NCI-H774 (cell line): ENCODE measurements at places on chromosomes 7 and 10.

DNA sequence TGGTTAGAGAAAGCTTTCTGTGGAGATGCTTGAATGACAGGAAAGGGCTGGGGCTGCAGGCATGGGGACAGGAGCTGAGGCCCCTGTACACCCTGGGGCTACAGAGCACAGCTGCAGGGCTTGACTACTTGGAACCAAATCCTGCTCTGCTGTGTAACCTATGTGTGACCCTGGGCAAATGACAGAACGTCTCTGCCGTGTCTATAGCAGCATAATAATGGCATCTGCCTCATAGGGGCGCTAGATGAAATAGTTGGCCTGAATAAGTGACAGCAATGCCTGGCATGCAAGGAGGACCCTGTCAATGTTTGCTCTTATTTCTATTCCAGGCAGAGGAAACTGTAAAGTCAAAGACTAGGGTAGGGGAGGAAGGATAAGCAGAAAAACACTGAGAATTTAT is 254.0 kb downstream of the USP6NL start:
- DNase-seq, result no peak

- DNase-seq, result no peak
Measured at GRCh38 chr10:48904861-48905260, 34.8 kb downstream of the LRRC18 start.

- no peak for DNase-seq
Measured at GRCh38 chr7:70486977-70487376, 645.0 kb upstream of the GALNT17 start.

GRCh38 chr10:662686-663465 is 26.6 kb downstream of the DIP2C start:
- no peak for DNase-seq

- peak; percentile 38 for DNase-seq
Measured at GRCh38 chr7:103573479-103574058, 127.6 kb upstream of the SLC26A5 start.

DNA sequence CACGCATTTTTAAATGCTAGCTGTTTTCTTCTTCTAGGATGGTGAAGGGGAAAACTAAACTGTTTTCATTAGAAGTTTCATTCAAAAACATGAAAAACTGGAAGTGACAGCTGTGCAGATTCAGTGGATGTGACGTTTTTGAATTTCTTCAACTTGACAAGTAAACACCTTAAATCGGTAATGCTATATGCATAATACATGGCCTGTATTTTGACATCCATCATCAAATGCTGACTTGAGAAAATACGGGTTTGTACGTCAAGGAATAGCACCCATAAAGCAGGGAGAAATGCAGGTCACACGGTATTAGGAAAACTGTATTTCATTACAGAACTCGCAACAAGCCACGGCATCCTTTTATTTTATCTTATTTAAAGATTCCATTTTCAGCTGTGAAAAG is 720.5 kb downstream of the KCNMA1 start:
- DNase-seq, result no peak

GRCh38 chr7:26900251-26900650 is 35.9 kb upstream of the SKAP2 start:
- no peak for DNase-seq

DNA sequence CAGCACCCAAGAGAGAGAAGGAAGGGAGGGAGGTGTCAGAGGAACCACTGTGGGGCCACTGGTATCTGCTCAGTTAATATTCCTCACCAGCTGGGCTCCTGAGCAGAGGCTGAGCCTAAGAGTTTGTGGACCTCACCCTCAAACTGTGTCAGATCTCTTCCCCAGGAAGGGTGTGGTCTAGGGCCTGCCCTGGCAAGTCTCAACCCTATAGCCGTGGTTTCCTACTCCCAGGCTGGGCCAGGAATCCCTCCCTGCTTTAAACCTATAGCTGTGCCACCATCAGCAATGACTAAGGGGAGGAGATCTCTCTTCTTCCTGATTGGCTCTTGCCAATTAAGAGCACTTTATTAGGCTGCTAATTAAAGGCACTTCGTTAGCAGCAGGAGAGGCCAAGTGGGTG is 29.9 kb downstream of the POLL start:
- DNase-seq, result no peak

- DNase-seq, result no peak
Measured at GRCh38 chr7:159011722-159012022, 133.0 kb downstream of the VIPR2 start.

GRCh38 chr10:130515670-130516069 is 379.5 kb downstream of the GLRX3 start:
- no peak for DNase-seq

DNA sequence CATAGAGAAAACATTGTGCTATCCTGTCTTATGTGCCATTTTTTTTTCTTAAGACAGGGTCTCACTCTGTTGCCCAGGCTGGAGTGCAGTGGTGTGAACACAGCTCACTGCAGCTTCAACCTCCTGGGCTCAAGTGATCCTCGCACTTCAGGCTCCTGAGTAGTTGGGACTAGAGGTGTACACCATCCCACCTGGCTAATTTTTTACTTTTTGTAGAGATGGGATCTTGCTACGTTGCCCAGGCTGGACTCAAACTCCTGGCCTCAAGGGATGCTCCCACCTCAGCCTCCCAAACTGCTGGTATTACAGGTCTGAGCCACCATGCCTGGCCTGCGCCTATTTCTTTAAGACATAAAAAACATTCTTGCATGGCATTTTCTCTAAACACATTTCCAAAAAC is 20.6 kb downstream of the LYZL1 start:
- no peak for DNase-seq

GRCh38 chr7:101538596-101539459 is 90.3 kb downstream of the MYL10 start:
- peak; percentile 5 for DNase-seq

GRCh38 chr7:94445696-94446194 is 51.0 kb downstream of the COL1A2 start:
- no peak for DNase-seq

DNA sequence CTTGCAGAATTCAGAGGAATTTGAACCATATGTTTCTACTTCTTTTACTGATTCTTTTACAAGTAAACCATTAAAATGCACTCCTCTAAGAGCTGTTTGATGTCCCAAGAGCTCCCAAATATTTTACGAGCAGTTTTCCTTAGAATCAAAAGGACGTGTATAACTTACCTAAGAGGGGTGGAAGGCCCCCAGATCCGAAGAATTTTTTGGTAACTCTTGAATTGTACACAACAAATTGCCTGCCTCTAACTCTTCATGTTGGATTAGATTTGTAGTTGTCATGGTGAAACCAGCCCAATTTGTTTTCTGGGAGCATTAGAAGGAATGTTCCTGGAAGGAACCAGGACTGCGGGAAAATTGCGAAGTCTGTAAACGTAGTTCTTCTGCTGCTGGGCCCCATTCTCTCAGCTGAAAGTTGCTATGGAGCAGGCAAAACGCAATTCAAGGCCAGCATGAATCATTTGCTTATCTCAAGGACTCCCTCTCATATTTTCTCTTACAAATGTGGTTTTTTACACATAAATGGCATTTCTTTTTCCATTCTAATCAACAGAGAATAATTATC is 124.8 kb upstream of the TMEM72 start:
- DNase-seq, result no peak

GRCh38 chr10:4939224-4940072 is 23.8 kb upstream of the AKR1C1 start:
- no peak for DNase-seq

DNA sequence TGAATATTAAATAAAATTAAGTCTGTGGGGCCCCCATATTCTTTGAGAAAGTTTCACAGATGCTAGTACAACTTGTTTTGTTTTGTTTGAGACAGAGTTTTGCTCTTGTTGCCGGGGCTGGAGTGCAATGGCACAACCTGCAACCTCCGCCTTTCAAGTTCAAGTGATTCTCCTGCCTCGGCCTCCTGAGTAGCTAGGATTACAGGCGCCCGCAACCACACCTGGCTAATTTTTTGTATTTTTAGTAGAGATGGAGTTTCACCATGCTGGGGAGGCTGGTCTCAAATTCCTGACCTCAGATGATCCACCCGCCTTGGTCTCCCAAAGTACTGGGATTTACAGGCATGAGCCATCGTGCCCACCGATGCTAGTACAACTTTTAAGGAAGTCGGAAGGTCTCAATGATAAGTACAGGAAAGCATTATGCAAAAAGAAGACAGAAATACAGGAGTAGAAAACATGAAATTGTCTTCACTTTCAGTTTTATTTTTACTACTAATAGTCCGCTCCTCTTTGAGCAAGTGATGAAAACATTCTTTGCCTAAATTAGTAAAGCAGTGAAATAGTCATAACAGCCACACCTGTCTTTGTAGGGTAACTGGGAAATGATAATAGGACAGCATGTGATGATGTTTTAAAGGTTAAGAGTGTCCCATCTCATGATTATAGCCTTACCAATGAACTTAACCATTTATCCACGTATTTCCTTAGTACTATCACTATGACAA is 147.5 kb downstream of the SEMA3D start:
- DNase-seq, result no peak

- no peak for DNase-seq
Measured at GRCh38 chr10:43037942-43038782, 38.7 kb upstream of the RET start.

- no peak for DNase-seq
Measured at GRCh38 chr10:96400465-96400864, 41.7 kb upstream of the OPALIN start.

DNA sequence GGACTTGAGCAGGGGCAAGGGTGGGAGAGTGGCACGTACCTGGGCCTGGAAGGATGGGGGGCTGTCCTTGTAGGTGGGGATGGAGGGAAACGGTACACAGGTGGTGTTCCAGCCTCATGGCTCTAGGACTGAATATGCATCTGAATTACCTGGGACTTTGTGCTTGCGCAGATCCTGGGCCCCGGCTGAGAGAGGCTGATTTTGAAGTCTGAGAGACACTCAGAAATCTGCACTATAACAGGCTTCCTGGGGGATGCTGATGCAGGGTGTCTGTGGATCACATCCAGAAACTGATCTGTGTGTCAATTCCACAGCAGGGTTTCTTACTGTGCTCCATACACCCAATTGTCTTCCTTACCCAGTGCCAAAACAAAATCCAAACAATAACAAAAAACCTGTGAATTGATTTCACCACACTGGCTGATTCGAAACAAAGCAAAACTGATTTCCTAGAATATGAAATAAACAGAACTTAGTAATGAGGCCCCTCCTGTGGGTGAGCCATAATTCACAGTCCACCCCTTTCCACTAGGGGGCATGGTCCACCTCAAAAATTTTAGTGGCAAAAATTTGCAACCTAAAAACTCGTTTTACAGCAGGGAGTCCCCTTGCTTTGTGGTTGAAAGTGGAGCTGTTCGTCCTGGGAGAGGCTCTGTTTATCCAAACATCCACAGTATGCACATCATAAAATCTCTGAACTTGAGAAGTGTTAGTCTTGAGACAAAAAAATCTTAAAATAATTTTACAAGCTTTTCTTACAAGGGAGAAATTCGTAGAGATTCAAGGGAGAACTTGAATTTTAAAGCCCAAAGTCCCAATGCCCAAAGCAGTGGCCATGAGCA is 32.0 kb upstream of the PLEKHA1 start:
- DNase-seq, result no peak

DNA sequence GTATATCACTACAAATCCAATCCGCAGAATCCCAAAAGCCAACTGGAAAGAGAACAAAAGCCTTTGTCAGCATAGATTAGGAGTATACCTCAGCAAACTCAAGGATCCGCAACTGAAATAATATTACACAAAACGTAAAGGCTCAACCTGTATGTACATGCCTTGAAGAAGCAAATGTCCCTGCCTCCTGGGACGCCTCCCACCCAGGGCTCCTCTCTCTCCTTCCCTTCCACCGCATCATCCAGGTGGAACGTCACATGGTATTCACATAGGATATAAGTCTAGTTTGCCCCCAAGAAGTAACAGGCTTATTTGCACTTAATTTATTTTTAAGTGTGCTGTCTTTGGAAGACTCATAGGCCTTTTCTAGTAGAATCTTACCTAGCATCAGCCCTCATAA is 13.4 kb downstream of the SLC26A3 start:
- DNase-seq, result no peak

DNA sequence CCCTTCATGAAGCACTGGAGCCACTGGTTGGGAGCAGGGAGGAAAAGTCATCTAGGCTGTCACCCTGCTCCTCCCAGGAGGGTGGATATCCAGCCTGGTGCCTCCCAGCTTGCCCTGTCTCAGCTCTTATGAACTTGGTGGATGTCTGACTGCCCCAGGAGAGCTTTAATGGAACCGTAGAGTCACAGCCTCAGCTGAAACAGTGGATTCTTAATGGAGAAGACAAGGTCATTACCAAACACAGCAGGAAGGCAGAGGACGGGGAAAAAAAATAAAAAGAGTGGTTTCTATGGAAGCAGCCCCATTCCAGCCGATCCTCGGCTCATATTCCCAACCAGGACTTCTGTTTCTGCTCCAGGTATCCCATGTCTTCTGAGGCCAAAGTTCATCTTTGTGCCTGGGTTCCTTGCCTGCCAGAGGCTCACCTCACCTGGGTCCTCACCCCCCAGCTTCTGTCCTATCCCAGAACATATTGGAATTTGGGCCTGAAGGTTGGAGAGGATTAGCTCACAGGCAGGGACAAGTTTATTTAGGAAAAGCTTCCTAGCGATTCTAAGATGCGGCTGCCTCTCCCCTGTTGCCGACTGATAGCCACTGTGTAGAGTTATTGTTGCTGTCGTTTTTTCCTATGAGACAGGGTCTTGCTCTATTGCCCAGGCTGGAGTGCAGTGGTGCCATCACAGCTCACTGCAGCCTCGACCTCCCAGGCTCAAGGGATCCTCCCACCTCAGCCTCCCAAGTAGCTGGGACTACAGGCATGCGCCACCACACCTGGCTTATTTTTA is 15.6 kb downstream of the CCL26 start:
- no peak for DNase-seq
